ENCODE measurements at places on chromosomes 5 and 9.

- DNase-seq: no peak
Measured at GRCh38 chr9:129273136-129273895, 95.3 kb upstream of the IER5L start.

GRCh38 chr9:106880863-106881262, 17.9 kb downstream of the ZNF462 start:
- DNase-seq: peak; percentile 79

- DNase-seq: peak; percentile 20
Measured at GRCh38 chr5:10599862-10600284, 36.0 kb downstream of the ANKRD33B start.

GRCh38 chr5:101244621-101245020, 341.5 kb upstream of the ST8SIA4 start:
- DNase-seq: no peak

DNA sequence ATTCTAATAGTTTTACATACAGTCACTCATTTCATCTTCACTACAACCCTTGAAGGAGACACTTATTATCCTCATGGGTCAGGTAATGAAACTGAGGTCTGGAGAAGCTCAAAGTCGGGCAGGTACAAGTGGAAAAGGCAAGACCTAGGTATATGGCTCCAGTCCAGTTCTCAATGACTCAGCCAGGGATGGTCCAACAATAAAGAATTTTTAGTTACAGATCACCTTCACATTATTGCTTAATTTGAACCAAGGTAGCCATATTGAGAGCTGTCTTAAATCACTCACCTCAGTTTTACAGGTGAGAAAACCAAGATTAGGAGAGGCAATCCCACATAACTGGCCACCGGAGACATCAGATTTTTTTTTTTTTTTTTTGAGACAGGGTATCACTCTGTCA, 55.4 kb downstream of the PTPN3 start:
- no peak for DNase-seq

GRCh38 chr5:9782826-9783560, 152.8 kb upstream of the TAS2R1 start:
- peak; percentile 81 for DNase-seq

DNA sequence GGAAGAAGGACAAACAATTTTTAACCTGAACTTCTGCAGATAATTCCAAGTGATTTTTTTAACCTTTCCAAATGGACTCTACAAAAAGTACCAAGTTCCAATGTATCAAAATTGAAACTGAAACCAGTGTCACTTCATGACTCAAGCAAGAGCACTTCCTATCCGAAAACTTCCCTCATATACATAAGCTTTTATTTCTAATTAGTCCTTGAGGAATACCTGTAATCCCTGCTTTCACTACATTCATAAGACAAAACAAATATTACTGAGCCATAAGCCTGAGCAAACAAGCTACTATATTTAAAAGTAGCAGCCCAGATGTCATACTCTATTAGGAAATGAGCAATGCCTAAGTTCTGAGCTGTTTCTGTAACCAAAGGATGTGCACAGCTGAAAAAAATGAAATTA, 224.4 kb downstream of the EBF1 start:
- DNase-seq: peak; percentile 52

DNA sequence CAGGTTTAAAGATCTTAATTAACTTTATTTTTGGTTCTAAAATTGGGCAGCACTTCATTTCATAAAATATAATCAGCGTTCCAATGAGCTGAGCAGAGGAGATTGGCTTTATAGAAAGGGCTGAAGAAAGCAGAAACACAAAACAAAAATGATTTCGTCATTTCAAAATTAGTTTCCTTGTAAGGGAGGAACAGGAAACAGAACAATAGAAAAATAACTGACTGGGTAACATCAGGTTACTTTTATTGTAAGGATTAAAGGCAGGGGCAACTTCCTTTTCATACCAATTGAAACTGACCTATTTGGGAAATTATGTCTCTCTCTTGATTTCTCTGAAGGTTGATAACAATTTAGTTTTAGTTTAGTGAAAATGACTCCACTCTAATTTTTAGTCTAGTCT, 157.1 kb downstream of the ATP10B start:
- no peak for DNase-seq

GRCh38 chr5:38151878-38152277, 106.5 kb upstream of the EGFLAM start:
- no peak for DNase-seq

- DNase-seq: peak; percentile 18
Measured at GRCh38 chr9:77910194-77910621, 121.4 kb downstream of the GNAQ start.

- DNase-seq: peak; percentile 86
Measured at GRCh38 chr5:171474230-171474813, 54.9 kb downstream of the FGF18 start.

- DNase-seq: no peak
Measured at GRCh38 chr9:79806086-79806485, 234.3 kb downstream of the TLE4 start.
